ENCODE measurements at places on chromosomes 4 and X. TPM values are rescaled to one million over a fixed set of nuclear protein-coding genes. Genes with fewer than 3 reads are reported as not detected.

The FAM53A gene
- polyA plus RNA-seq, result 1.3 TPM

The ACE2 gene
- polyA plus RNA-seq, result 1.7 TPM

The ADGRA3 gene
- polyA plus RNA-seq, result 4.8 TPM

The SMARCA1 gene
- polyA plus RNA-seq, result 2.6 TPM
